ENCODE measurements at places on chromosomes 7 and 10. TPM values are rescaled to one million over a fixed set of nuclear protein-coding genes. Genes with fewer than 3 reads are reported as not detected.
A peak's percentile ranks its signal among the peaks of the same experiment; 100 is the strongest.

Gene TMEM213
- not detected for total RNA-seq

GRCh38 chr10:103433858-103434257 is 18.3 kb downstream of the CALHM2 start:
- no peak for DNase-seq

Gene SFTPA1
- not detected for total RNA-seq

DNA sequence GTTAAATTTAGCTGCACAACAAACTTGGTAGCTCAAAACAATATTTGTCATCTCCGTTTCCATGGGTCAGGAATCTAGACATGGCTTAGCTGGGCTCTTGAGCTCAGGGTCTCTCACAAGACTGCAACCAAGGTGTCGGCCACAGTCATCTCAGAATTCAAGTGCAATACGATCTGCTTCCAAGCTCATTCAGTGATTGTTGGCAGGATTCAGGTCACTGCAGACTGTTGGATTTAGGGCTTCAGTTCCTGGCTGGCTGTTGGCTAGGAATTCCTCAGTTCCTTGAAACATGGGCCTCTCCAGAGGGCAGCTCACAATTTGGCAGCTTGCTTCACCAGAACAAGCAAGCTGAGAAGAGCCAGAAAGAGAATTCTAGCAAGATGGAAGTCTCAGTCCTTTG is 17.5 kb upstream of the CHST3 start:
- DNase-seq = no peak

DNA sequence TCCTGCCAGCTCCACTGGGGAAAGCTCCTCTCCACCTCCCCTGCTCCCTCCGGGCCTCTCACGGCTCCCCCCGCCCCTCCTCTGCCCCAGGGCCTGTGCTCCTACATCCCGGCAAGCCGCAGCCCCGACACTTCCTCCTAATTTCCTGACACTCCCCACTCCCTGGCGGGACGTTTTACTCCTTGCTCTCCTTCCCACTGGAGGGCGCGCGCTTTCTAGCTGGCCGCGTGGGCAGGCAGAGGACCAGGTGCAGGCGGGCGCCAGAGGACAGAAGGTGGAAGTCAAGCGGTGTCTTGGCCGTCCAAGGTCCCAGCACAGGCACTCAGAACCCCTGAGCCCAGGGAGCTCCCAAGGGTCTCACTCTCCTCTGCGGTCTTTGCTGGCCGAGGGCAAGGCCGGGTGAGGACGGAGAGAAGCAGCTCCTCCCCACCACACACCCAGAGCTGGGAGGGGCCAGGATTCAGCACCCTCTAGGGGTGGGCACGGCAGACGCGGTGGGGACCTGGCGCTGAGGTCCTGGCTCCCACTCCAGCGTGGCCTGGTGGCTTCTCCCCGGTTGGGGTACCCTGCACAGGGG is 19.1 kb downstream of the ADAM8 start:
- DNase-seq = no peak

GRCh38 chr7:54129035-54129434 is 413.1 kb upstream of the VSTM2A start:
- DNase-seq = no peak

Gene AKR1C2
- total RNA-seq = not detected

GRCh38 chr7:100488333-100489095 is 4.8 kb downstream of the NYAP1 start:
- DNase-seq = no peak

Gene OR9A2
- not detected for total RNA-seq

DNA sequence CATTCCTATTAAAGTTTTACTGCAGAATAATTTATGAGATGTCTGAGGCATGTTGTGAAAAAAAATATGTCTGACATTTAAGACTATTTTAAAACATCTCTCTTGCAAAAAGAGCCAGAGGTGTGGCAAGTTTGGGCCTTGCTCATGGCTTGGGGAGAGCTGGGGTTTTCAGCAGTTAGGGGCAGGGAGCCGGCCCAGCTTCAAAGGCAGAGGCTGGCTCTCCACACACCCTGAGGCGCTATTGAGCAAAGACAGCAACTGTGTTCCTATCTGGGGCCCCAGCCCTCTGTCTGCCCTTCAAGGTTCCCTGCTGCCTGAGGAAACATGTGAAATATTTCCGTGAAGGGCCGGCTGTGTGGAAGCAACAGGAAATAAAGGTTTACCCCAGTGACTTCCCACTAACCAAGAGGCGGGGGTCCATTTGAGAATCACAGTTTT is 94.0 kb downstream of the SORBS1 start:
- DNase-seq = no peak

Gene ASIC3
- total RNA-seq = 4.7 TPM

DNA sequence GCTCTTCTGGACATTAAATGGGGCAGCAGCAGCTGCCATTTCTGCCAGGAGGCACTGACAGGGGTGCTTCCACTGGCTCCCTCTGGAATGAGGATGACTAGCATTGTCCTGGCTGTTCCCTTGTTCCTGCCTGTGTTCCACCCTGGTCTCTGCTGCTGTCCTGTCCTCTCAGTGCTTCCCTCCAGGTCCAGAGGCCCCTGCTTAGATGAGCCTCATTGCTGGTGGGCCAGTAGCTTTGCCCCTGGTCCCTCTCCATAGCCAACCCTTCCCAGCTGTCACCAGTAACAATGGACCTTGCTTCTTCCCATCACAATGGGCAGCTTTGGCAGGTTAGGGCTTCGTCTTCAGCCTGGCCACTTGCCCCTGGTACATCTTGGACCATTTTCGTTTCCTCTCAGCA is 561.1 kb downstream of the TCERG1L start:
- DNase-seq = no peak

Gene ZNF804B
- total RNA-seq = not detected

GRCh38 chr10:120646738-120647456 is 189.9 kb downstream of the PLPP4 start:
- DNase-seq = no peak

Gene NAT16
- not detected for total RNA-seq

DNA sequence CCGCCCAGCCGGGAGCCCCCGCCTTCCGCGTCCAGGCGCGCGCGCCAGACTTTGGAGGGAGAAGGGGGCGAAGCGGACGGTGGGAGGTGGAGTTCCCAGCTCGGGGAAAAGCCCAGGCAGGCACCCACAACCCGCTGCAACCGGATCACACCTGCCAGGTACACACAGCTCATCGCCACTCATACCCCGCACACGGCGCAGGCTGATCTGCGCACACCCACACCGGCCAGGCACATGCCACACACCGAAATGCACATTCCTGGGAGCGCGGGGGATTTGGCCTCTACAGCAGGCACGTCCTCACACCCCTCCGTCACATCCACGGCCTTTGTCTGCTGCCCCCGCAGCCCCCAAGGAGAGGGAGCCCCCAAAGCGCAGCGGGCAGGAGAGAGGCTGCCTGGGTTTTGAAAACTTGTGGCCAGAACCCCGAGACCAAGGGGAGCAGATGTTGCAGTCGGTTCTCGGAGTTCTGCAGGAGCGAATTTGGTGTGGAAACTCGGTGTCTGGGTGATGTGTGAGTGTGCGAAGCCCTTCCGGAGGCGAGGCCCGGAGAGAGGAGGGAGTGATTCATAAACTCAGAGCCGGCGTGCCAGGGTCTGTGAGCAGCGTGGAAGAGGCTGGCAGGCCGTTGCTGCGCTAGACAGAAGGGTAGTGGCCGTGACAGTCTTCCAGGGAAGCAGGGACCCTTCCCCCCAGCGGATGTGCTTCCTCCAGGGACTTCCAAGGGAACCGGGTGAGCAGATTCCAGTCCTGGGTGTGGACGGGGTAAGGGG is 734 bp downstream of the CHST3 start:
- peak; percentile 57 for DNase-seq

Gene PTPRZ1
- total RNA-seq = not detected

DNA sequence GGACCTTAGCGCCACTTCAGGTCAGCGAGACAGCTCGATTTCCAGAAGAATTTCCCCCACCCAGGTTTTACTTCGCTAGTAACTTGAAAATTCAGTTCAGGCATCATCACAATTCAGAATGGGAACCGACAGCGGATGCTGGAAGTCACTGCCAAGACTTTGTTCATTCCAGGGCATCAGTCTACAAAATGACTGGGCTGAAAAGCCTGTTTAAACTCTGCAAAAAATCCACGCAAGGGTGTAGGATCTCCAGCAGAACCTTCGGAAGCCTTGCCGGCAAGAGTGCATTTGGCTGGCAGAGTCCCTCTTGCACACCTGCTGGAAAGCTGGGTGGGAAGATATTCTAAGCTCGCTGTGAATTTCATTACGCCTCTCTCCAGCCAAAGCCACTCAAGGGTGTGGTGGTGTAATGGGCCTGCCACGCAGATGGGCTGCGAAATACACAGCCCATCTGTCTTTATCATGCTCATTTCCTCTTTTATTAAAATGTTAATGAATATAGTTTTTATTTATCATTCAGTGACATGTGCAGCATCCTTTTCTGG is 672.0 kb upstream of the FOXK1 start:
- DNase-seq = no peak

Gene CROT
- total RNA-seq = 9.2 TPM

Gene SPOCK2
- 24.9 TPM for total RNA-seq

- DNase-seq = no peak
These were observed at the start of gene CCDC201 for GRCh38 chr7:45873035-45873354. Gene CCDC201 (minus strand): TSS chr7:45873082. CDS start chr7:45873007, 75 bp downstream.

DNA sequence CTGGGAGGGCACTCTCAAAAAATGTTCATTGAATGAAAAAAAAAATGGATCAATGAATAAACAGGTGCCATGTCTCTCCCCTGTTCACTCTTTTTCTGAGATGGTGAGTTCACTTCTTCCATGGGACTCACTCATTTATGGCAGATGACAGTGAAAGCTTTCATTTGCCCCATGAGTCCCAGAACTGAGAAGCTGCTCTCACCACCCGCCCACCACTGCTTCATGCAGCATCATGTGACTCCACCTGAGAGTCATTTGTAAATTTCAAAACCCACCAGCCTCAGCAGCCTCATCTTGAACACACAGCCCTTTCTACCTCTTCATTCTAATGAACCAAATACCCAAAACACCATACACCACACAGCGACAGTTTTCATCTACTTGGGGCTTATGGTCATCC is 64.9 kb downstream of the SCRN1 start:
- no peak for DNase-seq

DNA sequence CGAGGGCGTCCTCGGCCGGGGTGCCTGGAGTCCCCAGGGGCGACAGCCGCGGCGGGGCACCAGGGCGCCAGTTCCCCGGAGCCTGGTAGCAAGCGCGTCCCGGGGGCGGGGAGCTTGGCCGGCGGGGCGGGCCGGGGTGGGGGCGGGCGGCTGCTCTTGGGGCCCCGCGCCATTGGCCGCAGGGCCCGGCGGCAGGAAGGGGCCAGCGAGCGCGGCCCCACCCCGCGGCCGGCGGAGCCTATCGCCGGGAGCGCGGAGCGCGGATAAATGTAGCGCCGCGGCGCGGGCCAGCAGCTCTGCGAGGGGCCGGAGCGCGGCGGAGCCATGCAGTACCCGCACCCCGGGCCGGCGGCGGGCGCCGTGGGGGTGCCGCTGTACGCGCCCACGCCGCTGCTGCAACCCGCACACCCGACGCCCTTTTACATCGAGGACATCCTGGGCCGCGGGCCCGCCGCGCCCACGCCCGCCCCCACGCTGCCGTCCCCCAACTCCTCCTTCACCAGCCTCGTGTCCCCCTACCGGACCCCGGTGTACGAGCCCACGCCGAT is at the start of gene HHEX:
Gene HHEX (plus strand): TSS at position 293 of the 548 bp plus-strand sequence. CDS start 32 bp downstream, at position 325.
- DNase-seq = peak; percentile 80

DNA sequence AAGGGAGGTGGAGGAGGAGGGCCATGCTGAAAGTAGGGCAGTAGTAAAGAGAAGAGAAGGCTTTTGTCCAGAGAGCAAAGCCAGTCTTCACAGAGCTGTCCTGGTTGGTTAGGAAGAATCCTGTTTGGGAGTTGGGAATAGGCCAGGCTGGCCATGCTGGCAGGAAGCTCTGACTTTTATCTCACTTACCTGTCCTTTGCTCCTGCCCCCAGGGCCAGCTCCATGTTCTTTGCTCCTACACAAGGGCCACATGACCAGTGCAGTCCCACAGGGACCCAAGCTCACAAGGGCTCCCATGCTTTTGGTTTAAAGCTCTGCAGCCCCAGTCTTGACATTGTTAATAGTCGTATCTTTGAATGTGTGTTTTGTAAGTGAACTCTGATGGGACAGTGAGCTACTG is 161.6 kb upstream of the KMT2E start:
- no peak for DNase-seq

- DNase-seq = peak; percentile 20
These were observed 17.9 kb downstream of the CLRN3 start for GRCh38 chr10:127874671-127875448.

DNA sequence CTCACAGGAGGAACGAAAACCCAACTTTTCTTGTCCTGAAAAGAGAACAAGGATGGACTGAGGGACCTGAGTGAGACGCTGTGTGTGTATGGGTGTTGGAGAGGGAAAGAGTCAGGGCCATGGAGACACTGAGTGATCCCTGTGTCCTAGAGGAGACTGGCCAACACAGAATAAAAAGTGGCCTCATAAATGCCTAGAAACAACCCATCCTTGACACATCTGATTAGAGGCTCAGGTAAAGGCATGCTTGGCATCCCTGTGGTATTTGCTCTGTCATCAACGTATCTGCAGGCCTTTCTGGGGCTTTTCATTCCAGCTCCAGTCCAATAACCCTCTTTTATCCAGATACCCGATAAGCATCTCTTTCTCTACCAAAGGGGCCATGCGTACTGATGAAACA is 86.3 kb downstream of the FGFR2 start:
- no peak for DNase-seq

DNA sequence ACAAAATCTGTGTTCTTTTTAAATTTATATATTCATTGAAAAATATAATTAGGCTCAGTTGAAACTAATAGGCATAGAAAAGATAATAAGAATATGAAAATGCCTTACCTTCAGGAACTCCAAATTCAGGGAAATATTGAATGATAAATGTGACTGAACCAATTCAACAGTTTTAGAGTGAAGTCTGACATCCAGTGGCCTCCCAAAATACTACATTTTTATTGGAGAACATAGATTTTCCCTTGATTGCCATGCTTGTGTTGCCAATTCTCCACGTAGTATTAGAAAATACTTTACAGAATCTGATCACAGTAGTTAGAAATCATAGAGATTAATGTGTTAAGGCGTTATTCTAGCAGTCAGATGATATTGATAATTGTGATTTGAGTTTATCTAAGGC is 1246.7 kb downstream of the GATA3 start:
- no peak for DNase-seq

- no peak for DNase-seq
These were observed 94.3 kb upstream of the ADO start for GRCh38 chr10:62710182-62710581.

DNA sequence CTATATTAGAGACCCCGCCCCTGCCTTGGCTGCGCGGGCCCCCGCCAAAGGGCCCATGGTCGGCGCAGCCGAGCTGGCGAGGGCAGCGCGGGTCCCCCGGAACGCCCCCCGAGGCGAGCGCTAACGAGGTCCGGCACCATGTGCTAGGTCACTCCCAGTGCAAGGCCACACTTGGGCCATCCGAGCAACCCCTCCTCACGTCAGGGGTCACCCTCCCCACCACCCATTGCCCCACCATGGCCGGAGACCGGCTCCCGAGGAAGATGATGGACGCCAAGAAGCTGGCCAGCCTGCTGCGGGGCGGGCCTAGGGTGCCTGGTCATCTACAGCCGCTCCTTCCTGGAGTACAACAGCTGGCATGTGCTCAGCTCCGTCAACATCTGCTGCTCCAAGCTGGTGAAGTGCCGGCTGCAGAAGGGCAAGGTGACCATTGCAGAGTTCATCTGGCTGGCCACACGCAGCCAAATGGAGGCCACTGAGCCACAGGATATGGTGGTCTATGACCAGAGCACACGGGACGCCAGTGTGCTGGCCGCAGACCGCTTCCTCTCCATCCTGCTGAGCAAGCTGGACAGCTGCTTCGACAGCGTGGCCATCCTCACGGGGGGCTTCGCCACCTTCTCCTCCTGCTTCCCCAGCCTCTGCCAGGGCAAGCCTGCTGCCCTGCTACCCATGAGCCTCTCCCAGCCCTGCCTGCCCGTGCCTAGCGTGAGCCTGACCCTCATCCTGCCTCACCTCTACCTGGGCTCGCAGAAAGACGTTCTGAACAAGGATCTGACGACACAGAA is 12.4 kb upstream of the SEC24C start:
- no peak for DNase-seq
